ENCODE measurements at places on chromosomes 2 and 18.

GRCh38 chr2:134985061-134985460 is 62.2 kb downstream of the MAP3K19 start:
- DNase-seq, result no peak

DNA sequence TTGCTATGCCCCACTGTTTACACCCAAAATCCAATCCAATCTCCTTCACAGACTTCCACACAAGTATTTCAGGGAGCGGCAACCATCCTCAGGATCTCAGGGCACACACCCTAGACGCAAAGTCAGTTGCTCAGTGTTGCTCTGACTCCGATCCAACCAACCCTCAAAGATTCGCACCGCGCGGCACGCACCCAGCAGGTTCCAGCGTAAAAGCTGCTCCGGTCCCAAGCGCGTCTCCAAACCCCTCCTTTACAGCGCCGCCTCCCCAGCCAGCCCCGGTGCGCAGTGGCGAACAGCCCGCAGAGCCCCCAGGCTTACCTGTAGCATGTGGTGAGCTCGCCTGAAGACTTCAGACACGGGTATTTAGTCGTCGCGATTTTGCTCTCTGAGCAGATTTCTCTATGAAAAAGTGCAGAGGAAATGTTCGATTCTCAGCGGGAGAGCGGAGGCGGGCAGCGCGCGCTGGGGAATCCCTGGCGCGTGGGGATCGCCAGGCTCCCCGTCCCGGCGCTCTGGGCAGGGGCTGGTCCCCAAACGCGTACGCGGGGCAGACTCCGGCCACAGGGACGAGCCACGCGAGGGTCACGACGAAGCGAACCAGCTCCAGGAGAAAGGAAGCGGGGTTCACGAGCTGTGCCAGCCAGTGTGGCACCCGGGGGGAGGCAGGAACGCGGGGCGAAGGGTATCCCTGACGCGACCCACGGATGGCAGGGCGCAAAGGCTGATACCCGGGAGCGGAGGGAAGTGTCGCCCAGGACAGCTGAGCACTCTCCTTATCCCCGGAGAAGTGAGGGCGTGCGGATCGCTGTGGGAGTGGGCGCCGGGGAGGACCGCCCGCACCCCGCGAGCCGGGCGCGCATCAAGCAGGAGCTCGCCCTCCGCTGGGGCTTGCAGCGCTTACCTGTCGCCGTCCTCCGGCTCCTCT is 650 bp downstream of the CCBE1 start:
- no peak for DNase-seq

DNA sequence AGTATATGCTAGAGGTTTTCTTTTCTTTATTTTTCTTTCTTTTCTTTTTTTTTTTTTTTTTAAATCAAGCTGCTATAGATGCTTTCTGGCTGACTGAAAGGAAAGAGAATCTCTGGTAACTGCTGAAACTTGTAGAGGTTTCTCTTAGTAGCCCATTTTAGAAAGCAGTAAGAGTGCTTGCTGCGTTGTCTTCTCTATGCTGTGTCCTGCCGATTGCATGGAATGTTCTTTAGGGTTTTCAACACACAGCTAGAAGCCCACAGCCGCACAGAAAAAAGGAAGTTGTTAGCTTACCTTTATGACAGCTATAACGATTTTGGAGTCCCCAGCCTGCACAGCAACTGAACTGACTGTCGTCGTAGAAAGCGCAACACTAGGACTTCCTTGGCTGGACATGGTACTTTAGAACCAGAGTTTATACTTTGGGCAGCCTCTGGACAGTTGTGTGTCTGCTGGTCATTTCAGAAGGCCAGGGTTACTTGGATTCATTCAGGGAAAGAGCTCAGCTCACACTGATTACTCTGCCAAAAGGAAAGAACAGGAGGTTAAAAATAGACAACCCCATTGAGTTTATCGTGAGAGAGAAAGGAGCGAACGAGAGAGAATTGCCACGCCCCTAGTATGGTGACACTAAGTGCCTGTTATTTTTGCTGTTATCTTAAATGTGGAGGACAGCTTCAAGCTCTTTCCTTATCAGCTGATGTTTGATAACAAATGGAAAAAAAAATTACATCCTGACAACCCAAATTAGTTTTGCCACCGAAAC is at the start of gene CCDC141:
Gene CCDC141 (minus strand): TSS at position 592 of the 766 bp plus-strand sequence. CDS start 196 bp downstream, at position 396.
- DNase-seq, result no peak

- DNase-seq, result no peak
These were observed 42.0 kb downstream of the EPHA4 start for GRCh38 chr2:221529943-221530652.

GRCh38 chr2:158213773-158214172 is 112.1 kb downstream of the UPP2 start:
- no peak for DNase-seq

DNA sequence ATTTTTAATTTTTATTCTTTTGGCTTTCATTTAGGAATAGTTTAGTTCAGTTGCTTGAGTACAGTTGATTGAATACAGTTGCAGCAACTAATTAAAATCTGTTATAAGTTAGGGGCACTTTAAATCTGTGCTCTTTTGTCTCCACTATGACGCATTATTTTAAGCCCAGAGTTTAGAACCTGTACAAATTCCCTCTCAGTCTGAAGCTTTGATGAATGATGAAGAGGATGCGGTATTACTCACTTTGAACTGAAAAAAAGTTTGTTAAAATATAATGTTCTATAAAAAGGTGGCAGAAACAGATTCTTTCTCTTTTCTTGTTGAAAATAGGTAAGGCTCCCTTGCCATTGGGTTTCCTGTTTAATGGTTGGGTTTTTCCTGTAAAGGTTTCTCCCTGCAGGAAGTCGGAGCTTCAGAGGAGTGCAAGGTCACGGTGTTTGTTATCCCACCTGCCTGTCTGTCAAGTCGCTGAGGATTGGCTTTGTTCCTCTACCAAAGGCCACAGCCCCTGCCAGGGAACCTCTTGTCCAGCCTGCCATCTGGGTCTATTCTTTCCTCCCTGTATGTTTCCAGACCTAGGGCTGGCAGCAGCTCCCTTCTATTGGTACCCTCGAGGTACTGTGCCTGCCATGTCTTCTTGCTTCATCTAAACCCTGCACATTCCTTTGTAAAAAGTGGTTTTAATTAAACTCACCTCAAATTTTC is 43.8 kb upstream of the FN1 start:
- no peak for DNase-seq

- no peak for DNase-seq
These were observed 117.6 kb downstream of the SMAD7 start for GRCh38 chr18:48832938-48833700.

DNA sequence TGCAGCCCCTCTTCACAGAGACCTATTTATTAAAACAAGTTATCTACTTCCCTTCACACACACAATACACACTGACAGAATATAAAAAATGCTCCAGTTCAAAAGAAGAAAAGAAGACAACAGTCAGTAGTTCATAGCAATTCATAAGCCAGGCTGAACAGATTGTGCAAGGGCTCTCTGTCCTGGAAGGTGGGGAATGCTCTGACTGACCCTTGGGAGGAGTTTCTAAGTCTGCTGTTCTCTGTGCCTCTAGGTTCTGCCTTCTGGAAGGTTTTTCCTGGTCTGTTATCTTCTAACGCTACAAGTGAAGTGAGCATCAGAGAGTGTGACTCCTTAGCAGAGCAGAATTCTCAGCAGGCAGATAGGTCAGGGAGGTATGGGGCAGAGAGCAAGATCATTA is 35.7 kb downstream of the SP3 start:
- DNase-seq, result no peak

DNA sequence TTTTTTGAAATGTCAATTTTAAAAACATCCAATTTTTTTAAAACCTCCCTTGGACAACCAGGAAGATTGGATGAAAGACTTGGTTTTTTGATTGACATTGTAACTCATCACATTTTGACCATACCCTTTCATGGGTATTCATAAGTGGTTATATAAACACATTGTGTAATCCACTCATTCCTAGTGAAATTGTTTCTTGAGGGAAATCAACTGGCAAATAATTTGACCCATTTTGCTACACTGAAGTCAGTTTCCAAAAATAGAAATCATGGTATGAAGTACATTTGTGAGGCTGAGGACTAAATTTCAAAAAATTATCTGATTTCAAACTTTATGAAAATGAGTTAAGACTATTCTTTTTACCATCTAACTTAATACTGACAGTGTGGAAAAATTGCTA is 31.5 kb downstream of the FBXO48 start:
- no peak for DNase-seq

GRCh38 chr2:134127496-134127895 is 126.4 kb upstream of the MGAT5 start:
- no peak for DNase-seq

DNA sequence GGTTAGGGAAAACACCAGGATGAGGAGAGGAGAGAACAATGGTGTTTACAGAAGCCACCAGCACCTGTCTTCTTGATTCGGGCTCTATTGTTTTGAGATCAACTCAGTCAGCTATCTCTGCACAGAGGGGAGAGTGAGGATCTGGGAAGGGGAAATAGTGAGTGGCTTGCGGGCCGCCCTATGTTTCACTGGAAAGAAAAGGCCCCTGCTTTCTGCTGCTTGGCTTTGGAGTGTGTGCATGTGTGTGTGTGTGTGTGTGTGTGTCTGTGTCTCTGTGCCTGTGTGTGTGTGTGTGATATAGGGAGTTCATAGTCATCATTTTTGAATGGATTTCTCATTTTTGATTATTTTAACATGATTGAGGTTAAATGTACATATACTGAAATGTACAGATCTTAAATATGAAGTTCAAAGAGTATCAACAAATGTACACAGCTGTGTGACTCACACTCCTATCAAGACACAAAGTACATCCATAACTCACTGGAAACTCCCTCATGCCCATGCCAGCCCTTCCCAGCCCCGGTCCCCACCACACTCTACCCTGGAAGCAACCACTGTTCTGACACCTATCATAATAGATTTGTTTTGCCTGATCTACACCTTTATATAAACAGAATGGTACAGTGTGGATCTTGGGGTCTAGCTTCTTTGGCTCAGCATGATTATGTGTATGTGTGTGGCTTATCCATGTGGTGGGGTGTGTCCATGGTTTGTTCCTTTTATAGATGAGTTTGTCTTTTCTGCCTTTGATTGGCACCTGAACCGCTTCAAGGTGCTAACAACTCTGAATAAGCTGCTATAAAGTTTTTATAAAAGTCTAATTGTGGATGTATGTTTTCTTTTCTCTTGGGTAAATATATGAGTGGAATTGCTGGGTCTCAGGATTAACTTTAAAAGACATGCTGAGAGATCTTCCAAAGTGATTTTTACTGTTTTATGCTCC is 258.3 kb downstream of the SETBP1 start:
- DNase-seq, result no peak

DNA sequence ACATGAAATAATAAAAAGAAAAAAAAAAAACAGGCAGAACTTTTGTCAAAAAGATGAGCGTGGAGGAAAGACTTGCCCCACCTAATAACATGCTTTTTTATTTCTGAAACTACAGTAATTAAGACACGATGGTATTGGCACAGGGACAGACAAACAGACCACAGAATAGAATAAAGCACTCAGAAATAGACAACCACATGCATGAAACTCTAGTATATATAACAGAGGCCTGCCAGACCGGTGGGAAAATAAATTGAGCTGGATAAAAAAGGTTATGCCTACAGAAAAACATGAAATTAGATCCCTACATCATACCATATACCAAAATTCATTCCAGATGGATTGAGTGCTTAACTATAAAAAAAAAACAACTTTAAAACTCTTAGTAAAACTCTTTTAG is 163.1 kb downstream of the NRP2 start:
- DNase-seq, result no peak

GRCh38 chr2:67378555-67378954 is 18.6 kb upstream of the ETAA1 start:
- no peak for DNase-seq

DNA sequence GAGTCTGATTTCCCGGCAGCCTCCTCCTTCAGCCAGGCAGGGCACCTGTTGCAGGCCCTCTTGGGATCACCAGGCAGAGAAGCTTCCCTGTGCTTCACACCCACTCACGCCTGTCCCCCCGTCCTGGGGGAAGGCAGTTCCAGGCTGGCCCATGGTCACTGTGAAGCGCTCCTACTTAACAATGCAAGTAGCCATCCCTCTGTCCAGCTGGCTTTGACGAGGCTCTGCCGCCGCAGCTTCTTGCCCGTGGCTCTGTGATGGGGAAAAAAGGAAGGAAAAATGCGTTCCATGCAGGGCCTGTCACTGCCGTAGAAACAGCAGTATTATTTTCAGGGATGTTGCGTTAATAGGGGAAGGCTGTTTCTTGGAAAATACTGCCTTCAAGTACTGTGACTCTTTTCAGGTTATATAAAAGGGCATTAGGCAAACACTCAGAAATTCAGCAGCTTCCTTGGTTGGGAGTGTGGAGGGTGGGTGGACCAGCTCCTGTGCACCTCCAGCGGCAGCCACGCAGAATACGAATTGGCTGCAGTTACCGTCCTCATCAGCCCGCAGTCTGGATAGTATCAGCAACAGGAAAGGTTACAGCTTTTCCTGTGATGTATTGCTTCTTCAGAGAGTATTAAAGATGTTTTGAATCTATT is 232.3 kb downstream of the KLHL29 start:
- peak; percentile 15 for DNase-seq

GRCh38 chr2:128405981-128406613 is 87.4 kb upstream of the HS6ST1 start:
- no peak for DNase-seq

DNA sequence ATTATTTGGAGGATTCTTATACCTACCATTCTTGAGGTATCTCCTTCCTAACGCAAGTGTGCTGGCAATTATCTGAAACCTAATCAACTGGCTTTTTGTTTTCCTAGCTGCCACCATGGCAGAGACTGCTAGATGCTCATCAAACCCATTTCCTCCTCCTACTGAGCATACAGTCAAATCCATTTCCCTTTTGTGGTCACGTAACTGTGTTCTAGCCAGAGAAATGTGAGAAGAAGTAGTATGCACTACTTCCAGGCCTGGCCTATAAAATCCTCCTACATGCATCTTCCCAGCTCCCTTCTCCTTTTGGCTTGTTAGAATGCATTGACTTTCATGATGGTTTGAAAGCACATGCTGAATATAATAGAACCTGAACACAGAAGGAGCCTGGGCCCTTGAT is 494.1 kb upstream of the MEIS1 start:
- DNase-seq, result no peak
